ENCODE measurements at places on chromosomes 6 and 20.
A peak's percentile ranks its signal among the peaks of the same experiment; 100 is the strongest.

GRCh38 chr6:71279321-71279720 lies 9.3 kb upstream of the OGFRL1 start:
- no peaks in the 10 kb centered on the region for H3K4me1 ChIP-seq
- no peaks in the 10 kb centered on the region for H3K36me3 ChIP-seq
- DNase-seq, result no peak
- no peak overlapping the region for H3K4me3 ChIP-seq

- no peaks in the 10 kb centered on the region for H3K27me3 ChIP-seq
- no peaks in the 10 kb centered on the region for H3K36me3 ChIP-seq
- H3K27ac ChIP-seq, result no peak overlapping the region
- peaks cover 30% of the 10 kb centered on the region for H3K4me1 ChIP-seq
These were observed 94.1 kb downstream of the CDH26 start for GRCh38 chr20:60052322-60052721.

DNA sequence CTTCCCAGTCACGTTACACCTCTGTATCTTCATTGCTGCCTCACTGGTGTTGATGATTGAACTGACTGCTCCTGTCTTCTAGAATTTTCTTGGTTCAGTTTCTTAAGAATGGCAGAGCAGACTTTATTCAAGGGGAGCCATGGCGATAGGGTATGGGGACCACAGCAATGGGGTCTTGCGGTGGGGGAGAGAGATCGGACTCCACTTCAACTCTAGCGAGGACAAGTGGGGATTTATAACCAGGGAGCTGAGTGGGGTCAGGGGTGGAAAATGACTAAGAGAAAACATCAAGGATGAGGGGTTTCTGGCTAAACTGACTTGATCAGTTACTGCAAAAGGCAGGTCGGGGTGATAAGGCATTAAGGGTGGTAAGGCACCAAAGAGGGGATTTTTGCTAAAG lies 156.4 kb downstream of the CD83 start:
- H3K4me3 ChIP-seq, result no peak overlapping the region
- H3K27me3 ChIP-seq, result no peaks in the 10 kb centered on the region
- DNase-seq, result no peak
- H3K36me3 ChIP-seq, result peaks cover 3% of the 10 kb centered on the region
- no peak overlapping the region for H3K27ac ChIP-seq
- peaks cover 70% of the 10 kb centered on the region for H3K4me1 ChIP-seq

DNA sequence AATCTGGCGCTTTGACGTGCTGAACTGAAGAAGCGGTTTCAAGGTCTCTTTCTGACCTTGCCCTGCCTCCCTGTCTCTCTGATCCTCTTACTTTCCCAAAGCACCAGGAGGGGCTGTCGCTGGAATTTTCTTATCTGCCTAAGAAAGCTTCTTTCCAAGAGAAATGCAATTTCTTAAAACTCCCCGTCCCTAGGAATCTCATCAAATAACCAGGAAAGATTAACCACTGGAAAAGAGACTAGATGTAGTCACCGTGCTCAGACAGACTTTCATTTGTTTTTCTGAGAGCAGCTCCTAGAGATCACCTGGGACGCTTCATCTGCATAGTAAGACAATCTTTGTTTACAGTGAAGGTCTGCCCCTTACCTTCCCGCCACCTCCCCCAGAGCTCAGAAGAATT lies 38.6 kb downstream of the PDYN start:
- no peak overlapping the region for H3K4me3 ChIP-seq
- peaks cover 7% of the 10 kb centered on the region for H3K27me3 ChIP-seq
- no peaks in the 10 kb centered on the region for H3K36me3 ChIP-seq
- DNase-seq, result no peak
- peaks cover 6% of the 10 kb centered on the region for H3K4me1 ChIP-seq

DNA sequence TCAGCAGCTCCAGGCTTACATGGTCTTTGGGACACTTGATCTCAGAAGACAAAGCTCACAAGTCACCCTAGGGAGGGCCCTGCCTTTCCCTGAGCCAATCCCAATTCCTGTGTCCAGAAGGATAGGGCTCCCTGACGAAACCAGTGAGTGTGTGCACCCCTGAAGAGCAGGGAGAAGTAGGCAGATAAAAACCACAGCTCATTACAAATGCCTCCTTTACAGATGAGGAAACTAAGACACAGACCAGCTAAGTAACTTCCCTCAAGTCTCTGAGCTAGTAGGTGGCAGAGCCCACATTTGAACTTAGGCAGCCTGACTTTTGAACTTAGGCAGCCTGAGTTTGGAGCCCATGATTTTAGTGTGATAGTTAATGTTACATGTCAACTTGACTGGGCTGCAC lies 6.7 kb upstream of the ZFAND3 start:
- no peaks in the 10 kb centered on the region for H3K36me3 ChIP-seq
- H3K4me3 ChIP-seq, result no peak overlapping the region
- no peak for DNase-seq

GRCh38 chr20:539848-540247 lies 3.7 kb downstream of the CSNK2A1 start:
- H3K27me3 ChIP-seq, result no peaks in the 10 kb centered on the region
- no peak for DNase-seq
- H3K36me3 ChIP-seq, result peaks cover 44% of the 10 kb centered on the region
- H3K4me1 ChIP-seq, result peaks cover 89% of the 10 kb centered on the region
- H3K27ac ChIP-seq, result no peak overlapping the region

DNA sequence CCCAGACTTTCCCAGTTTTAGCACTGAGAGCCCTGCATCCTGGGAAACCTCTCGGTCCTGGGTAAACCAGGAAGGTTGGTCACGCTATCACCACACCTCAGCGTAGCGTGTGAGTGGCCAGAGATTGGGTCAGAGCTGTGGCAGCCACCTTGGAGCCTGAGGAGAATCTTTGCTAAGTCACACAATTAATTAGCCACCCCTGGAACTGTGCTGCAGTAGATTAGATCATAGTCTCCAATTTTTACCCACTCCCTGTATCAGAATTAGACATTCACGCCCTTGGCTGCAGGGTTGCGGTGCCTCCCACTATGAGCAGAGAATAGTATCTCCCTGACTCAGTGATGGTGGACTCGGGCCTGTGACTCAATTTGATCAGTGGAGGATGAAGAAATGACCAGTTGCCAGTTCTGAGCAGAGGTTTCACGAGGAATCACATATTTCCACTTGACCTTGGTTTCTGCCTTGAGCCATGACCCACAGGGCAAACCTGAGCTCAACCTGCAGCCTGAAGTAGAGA lies 6.0 kb upstream of the PTGIS start:
- peaks cover 27% of the 10 kb centered on the region for H3K27me3 ChIP-seq
- no peak for DNase-seq
- H3K36me3 ChIP-seq, result peaks cover 5% of the 10 kb centered on the region
- no peak overlapping the region for H3K4me3 ChIP-seq

- no peak overlapping the region for H3K4me3 ChIP-seq
- no peaks in the 10 kb centered on the region for H3K27me3 ChIP-seq
- DNase-seq, result no peak
- H3K27ac ChIP-seq, result no peak overlapping the region
These were observed 33.5 kb upstream of the VSTM2L start for GRCh38 chr20:37869334-37869861.

GRCh38 chr6:156189714-156190113 lies 587.5 kb upstream of the ARID1B start:
- H3K27me3 ChIP-seq, result no peaks in the 10 kb centered on the region
- no peak for DNase-seq
- H3K4me3 ChIP-seq, result no peak overlapping the region
- no peak overlapping the region for H3K27ac ChIP-seq

DNA sequence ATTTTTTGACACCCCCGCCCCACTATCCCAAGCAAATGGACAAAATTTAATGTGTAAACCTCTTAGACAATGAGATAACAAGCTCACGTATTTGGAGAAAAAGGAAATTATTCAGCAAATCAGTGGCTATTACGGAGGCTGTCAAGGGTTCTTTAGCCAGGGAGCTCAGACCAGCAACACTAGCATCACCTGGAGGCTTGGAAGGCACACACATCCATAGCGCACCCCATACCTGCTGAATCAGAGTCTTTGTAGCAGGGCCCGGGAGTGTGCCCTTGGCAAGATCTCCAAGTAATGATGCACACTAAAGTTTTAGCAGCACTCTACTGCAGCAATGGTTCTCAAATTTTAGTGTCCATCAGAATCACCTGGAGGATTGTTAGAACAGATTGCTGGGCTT lies 223.2 kb upstream of the BTBD3 start:
- H3K27me3 ChIP-seq, result no peaks in the 10 kb centered on the region
- no peak overlapping the region for H3K27ac ChIP-seq
- H3K36me3 ChIP-seq, result no peaks in the 10 kb centered on the region
- DNase-seq, result no peak

GRCh38 chr20:15927893-15928650 lies 645.2 kb downstream of the KIF16B start:
- no peaks in the 10 kb centered on the region for H3K4me1 ChIP-seq
- H3K36me3 ChIP-seq, result no peaks in the 10 kb centered on the region

- no peaks in the 10 kb centered on the region for H3K27me3 ChIP-seq
- peaks cover 2% of the 10 kb centered on the region for H3K4me1 ChIP-seq
- H3K36me3 ChIP-seq, result no peaks in the 10 kb centered on the region
- no peak overlapping the region for H3K27ac ChIP-seq
These were observed 302.0 kb upstream of the PLCB4 start for GRCh38 chr20:8766868-8767390.

GRCh38 chr20:63433756-63434531 lies 38.5 kb downstream of the KCNQ2 start:
- H3K4me3 ChIP-seq, result no peak overlapping the region
- H3K27ac ChIP-seq, result no peak overlapping the region
- no peak for DNase-seq
- H3K36me3 ChIP-seq, result no peaks in the 10 kb centered on the region
- peaks cover 20% of the 10 kb centered on the region for H3K27me3 ChIP-seq

- H3K36me3 ChIP-seq, result no peaks in the 10 kb centered on the region
- DNase-seq, result no peak
- no peaks in the 10 kb centered on the region for H3K4me1 ChIP-seq
- no peak overlapping the region for H3K27ac ChIP-seq
- no peak overlapping the region for H3K4me3 ChIP-seq
- H3K27me3 ChIP-seq, result peaks cover 64% of the 10 kb centered on the region
These were observed 2.4 kb upstream of the SCGN start for GRCh38 chr6:25649611-25650010.

- H3K27ac ChIP-seq, result no peak overlapping the region
- peaks cover 37% of the 10 kb centered on the region for H3K4me1 ChIP-seq
- no peak overlapping the region for H3K4me3 ChIP-seq
- peaks cover 2% of the 10 kb centered on the region for H3K36me3 ChIP-seq
- DNase-seq, result no peak
These were observed 95.8 kb upstream of the TAB2 start for GRCh38 chr6:149221774-149222070.

- H3K27ac ChIP-seq, result no peak overlapping the region
- H3K4me1 ChIP-seq, result peaks cover 44% of the 10 kb centered on the region
- DNase-seq, result no peak
- H3K27me3 ChIP-seq, result no peaks in the 10 kb centered on the region
These were observed 32.3 kb downstream of the IRF4 start for GRCh38 chr6:423799-424345.

DNA sequence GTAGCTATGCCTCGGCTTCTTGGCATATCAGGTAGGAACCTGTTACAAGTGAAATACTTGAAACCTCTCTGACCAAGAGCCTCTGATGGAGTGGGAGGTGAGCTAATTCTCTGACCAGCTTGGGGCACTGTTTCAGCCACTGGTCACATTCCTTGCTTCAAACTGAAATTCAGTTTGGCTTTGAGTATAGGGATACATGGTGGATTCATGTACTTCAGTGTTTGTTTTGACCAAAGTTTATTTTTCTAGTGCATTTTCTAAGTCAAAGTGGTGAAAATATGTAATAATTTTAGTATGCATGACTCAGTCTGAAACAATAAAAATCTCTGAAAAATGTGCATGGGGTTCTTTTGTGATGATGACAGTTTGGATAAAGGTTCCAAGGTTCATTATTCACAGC lies 18.6 kb downstream of the TTPAL start:
- no peak for DNase-seq
- peaks cover 61% of the 10 kb centered on the region for H3K36me3 ChIP-seq
- H3K4me1 ChIP-seq, result peaks cover 65% of the 10 kb centered on the region
- no peaks in the 10 kb centered on the region for H3K27me3 ChIP-seq

DNA sequence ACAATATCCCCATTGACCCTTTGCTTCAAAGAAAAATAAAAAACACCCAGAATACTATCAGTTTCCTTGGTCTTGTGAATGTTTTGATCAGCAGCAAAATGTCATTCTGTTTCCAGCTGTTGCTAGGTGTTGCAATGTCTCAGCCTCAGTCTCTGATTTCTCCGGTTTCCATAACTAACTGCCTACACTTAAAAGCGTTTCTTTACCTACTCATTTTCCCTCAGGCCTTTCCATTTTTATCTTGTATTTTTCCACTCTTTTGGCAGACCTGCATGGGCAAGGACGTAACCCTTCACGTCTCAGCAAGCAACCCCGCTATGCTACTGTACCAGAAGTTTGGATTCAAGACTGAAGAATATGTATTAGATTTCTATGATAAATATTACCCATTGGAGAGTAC lies 49.4 kb downstream of the KAT14 start:
- no peaks in the 10 kb centered on the region for H3K4me1 ChIP-seq
- peaks cover 30% of the 10 kb centered on the region for H3K36me3 ChIP-seq
- H3K27me3 ChIP-seq, result no peaks in the 10 kb centered on the region
- no peak for DNase-seq
- no peak overlapping the region for H3K27ac ChIP-seq
- no peak overlapping the region for H3K4me3 ChIP-seq

- H3K27me3 ChIP-seq, result peaks cover 25% of the 10 kb centered on the region
- DNase-seq, result no peak
- H3K27ac ChIP-seq, result no peak overlapping the region
- H3K36me3 ChIP-seq, result no peaks in the 10 kb centered on the region
- H3K4me3 ChIP-seq, result no peak overlapping the region
- H3K4me1 ChIP-seq, result peaks cover 35% of the 10 kb centered on the region
These were observed 78.6 kb upstream of the TOX2 start for GRCh38 chr20:43835944-43836508.

DNA sequence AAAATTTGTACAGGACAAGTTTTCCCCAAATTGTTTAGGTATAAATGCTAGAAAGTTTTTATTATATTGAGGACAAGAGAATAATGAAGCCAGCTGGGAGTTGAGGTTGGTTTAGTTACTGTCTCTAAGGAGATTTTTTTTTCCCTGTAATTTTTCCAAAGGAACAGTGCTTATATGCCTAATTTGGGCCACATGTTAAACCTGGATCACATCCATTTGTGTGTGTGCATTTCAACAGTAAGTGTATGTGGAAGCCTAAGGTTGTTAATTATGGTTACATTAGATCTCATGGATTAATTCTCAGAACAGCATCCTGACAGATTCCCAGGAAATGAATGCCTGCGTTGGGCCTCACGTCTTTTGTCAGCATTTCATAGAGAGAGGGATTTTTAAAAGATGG lies 4.5 kb downstream of the IGF2R start:
- H3K4me1 ChIP-seq, result peaks cover 82% of the 10 kb centered on the region
- H3K4me3 ChIP-seq, result peak overlapping the region; percentile 97
- no peak for DNase-seq

GRCh38 chr6:16762268-16762549 lies 949 bp upstream of the ATXN1 start:
- no peaks in the 10 kb centered on the region for H3K27me3 ChIP-seq
- DNase-seq, result no peak
- H3K4me1 ChIP-seq, result peaks cover 67% of the 10 kb centered on the region
- H3K27ac ChIP-seq, result peak overlapping the region; percentile 93
- peaks cover 6% of the 10 kb centered on the region for H3K36me3 ChIP-seq
- H3K4me3 ChIP-seq, result peak overlapping the region; percentile 93

DNA sequence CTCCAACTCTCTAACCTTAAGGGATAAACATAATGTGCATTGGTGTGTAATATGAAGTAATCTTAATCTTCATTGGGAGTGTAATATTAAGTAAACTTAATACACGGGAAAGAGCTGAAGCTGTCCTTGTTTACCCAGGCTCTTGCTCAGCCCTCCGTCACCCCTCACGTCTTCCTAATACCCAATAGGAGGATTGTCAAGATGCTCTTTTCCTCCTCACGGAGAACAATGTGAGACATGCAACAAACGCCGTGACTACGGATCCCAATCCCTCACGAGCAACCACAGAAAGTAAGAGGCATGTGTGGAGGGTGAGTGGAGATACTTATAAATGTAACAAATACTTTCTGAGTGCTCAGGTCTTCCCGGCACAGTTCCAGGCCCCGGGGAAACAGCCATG lies 11.0 kb downstream of the KIF16B start:
- H3K4me3 ChIP-seq, result no peak overlapping the region
- H3K27me3 ChIP-seq, result no peaks in the 10 kb centered on the region
- H3K36me3 ChIP-seq, result no peaks in the 10 kb centered on the region

Data from activated naive CD8-positive, alpha-beta T cell treated with anti-CD3 and anti-CD28 coated beads, Interleukin-2, amount 50 U/mL, for 24 hours (primary cell).